Stomach (tissue), 19 donors: ENCODE measurements at places on chromosomes 16 and 17. TPM values are rescaled to one million over a fixed set of nuclear protein-coding genes. Genes with fewer than 3 reads are reported as not detected.

PHOSPHO1 gene
- polyA plus RNA-seq: 0.35 TPM

CHRNE gene
- 0.93 TPM for polyA plus RNA-seq

NRN1L gene
- polyA plus RNA-seq: 2.0 TPM

ADAM11 gene
- polyA plus RNA-seq: 0.35 TPM

PPP1R27 gene
- 0.58 TPM for polyA plus RNA-seq

GRCh38 chr17:16886655-16887322, 85.1 kb downstream of the TNFRSF13B start:
- H3K27me3 ChIP-seq: no peaks in the 10 kb centered on the region
- DNase-seq: no peak
- H3K4me1 ChIP-seq: no peaks in the 10 kb centered on the region

DNA sequence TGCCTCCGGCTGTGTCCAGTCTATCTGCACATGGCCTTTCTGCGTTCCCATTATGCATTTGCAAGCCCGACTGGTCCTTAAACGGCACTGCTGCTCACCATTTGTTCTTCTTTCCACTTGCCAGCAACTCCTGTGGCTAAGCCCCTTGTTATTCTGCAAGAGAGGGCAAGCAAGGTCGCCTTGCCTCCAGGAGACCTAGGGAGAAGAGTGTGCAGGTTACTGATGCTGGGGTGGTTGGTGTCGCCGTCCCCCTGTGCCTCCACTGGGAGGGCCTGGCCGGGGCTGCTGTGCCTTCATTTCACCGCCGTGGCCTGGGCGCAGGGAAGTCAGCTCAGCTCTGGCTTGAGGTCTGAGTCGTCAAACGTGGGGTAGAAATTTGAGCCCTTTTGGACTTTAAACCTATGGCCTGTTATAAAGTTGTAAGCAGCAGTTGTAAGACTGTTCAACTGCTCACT, 12.7 kb downstream of the SLC6A4 start:
- H3K4me3 ChIP-seq: no peak overlapping the region
- H3K36me3 ChIP-seq: no peaks in the 10 kb centered on the region
- peak; percentile 16 for DNase-seq
- H3K4me1 ChIP-seq: no peaks in the 10 kb centered on the region

DNA sequence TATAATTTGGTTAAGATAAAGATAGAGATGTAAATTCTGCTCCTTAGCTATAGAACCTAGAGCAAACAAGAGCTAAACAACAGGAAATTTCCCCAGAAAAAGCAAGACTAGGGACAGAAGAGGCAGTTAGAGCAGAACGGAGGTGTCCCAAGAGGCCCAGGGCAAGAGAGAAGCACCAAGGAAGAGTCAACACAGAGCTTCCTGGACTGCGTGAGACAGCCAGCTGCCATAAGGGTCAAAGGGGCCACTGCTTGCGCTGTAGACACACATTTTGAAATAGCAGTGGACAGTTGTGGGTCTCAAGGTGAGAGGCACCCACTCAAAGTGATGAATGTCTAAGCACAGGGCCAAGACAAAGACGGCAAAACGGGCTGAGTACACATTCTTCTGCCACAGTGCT, 156.6 kb downstream of the PARN start:
- no peak for DNase-seq
- no peak overlapping the region for H3K27ac ChIP-seq
- no peaks in the 10 kb centered on the region for H3K27me3 ChIP-seq
- H3K4me1 ChIP-seq: no peaks in the 10 kb centered on the region
- H3K4me3 ChIP-seq: no peak overlapping the region
- H3K36me3 ChIP-seq: no peaks in the 10 kb centered on the region

GRCh38 chr16:73048292-73049080, 558 bp upstream of the ZFHX3 start:
- DNase-seq: peak; percentile 73
- peaks cover 92% of the 10 kb centered on the region for H3K4me1 ChIP-seq
- no peaks in the 10 kb centered on the region for H3K36me3 ChIP-seq
- H3K27me3 ChIP-seq: no peaks in the 10 kb centered on the region
- peak overlapping the region; percentile 77 for H3K4me3 ChIP-seq

DNA sequence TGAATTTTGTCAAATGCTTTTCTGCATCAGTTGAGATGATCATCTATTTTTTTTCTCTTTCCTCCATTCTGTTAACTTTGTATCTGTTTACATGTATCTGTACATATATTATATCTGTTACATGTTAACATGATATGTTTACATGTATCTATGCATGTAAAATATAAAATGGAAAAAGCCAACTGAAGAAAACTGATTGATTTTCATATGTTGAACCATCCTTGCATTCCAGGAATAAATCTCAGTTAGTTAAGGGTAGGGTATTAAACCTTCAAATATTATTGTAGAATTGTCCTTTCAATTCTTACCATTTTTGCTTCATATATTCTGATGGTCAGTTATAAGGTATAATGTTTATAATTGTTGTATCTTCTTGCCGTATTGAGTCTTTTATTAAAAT, 336.1 kb downstream of the ZFHX3 start:
- no peak overlapping the region for H3K27ac ChIP-seq
- no peaks in the 10 kb centered on the region for H3K36me3 ChIP-seq
- DNase-seq: no peak
- H3K4me1 ChIP-seq: no peaks in the 10 kb centered on the region
- H3K4me3 ChIP-seq: no peak overlapping the region
- no peaks in the 10 kb centered on the region for H3K27me3 ChIP-seq

- H3K4me3 ChIP-seq: no peak overlapping the region
- no peak for DNase-seq
- H3K4me1 ChIP-seq: no peaks in the 10 kb centered on the region
- no peaks in the 10 kb centered on the region for H3K36me3 ChIP-seq
- no peaks in the 10 kb centered on the region for H3K27me3 ChIP-seq
Observed at GRCh38 chr16:48907906-48908634, 298.1 kb upstream of the N4BP1 start.

DNA sequence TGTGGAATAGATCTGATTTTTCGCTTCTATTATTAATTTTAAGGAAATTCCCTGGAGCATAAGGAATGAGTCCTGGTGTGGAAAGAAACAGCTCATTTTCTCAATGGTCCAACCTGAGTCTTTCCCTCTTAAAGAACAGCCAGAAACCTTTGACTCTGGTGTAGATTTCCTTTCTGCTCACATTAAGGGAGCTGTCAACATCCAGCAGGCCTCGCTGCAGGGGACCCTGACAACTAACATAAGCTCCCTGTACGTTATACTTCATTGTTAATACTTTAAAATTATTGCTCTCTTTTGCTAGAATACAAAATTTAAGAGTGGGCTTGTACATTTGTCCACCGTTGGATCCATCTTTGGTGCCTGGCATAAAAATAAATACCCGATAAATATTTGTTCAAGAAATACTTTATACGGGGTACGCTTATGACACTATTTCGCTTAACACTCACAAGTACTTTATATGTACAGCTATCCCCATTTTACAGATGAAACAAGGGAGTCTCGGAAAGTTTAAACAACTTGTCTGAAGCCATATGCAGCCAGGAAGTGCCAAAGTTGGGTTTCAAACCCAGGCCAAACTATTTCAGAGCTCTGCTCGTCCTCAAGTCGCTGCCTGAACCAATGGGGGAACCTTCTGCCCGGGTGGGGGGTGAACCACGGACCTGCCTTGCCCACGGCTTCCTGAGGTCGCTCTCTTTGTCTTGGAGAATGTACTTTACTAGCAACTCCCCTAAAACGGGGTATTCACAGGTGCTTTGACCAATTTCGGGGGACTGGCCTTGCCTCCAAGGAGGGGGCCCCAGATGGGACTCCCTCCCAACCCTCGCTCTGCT, 611 bp downstream of the SMARCE1 start:
- no peak for DNase-seq
- H3K4me3 ChIP-seq: peak overlapping the region; percentile 65
- H3K36me3 ChIP-seq: peaks cover 33% of the 10 kb centered on the region
- H3K27me3 ChIP-seq: no peaks in the 10 kb centered on the region

DNA sequence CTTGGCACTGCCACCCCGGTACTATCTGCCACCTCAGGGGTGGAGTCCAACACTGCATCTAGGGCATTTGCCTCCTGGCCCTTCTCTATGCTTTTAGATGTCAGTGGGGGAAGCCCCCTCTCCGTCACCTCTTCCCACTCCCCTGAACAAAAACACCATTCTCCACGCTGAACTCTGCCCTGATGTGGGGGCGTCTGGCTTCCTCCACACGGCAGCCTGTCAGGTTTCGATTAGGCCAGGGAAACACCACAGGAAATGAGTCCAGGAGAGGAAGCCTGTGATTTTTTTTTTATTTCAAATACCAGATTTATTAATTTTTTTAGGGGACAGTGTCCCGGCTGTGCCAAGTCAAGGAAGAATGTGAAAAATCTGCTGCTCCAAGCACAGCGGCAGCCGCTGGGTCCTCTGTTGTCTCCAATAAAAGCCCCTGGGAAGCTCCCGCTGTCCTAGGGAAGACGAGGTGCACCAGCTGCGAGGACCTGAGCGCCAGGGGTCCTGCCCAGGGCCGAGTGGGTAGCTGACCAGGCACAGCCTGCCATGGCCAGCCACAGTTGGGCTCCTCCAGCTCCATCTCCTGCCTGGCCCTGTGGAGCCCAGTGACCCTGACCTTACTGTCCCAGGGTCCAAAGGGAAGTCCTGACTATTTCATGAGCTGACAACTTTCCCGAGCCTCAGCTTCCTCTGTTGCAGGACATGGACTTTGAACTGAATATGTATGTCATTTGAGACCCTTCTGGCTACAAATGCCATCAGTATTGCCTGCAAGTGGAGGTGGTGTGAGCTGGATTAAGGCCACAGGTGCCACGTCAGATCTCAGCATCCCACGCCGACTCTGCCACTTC, 336.7 kb downstream of the FOXL1 start:
- DNase-seq: peak; percentile 27
- H3K4me1 ChIP-seq: no peaks in the 10 kb centered on the region
- no peak overlapping the region for H3K27ac ChIP-seq
- no peaks in the 10 kb centered on the region for H3K27me3 ChIP-seq

- no peak overlapping the region for H3K27ac ChIP-seq
- H3K4me1 ChIP-seq: no peaks in the 10 kb centered on the region
- H3K36me3 ChIP-seq: no peaks in the 10 kb centered on the region
- no peaks in the 10 kb centered on the region for H3K27me3 ChIP-seq
- H3K4me3 ChIP-seq: no peak overlapping the region
Observed at GRCh38 chr16:49471038-49471727, 97.6 kb downstream of the C16orf78 start.

- no peaks in the 10 kb centered on the region for H3K4me1 ChIP-seq
- H3K27ac ChIP-seq: no peak overlapping the region
- no peaks in the 10 kb centered on the region for H3K27me3 ChIP-seq
- no peak overlapping the region for H3K4me3 ChIP-seq
- peaks cover 83% of the 10 kb centered on the region for H3K36me3 ChIP-seq
Observed at GRCh38 chr17:3030096-3030495, 33.3 kb downstream of the OR1D5 start.

DNA sequence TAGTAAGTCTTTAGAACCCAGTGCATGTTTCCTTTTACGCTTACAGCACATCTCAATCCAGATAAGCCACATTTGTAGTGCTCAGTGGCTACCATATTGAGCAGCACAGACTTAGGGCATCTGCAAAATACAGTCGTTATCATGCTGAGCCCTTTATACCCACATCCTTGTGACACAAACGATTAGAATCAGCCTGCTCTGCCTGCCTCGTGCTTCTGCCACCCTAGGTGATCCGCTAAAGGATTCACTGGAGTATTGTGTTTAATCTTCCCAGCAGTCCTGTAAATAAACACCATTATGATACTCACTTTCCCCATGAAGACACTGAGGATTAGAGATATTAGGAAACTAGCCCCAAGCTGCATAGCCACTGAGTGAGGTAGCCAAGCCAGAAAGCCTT, 51.3 kb upstream of the FA2H start:
- no peak for DNase-seq
- no peaks in the 10 kb centered on the region for H3K4me1 ChIP-seq
- H3K36me3 ChIP-seq: no peaks in the 10 kb centered on the region
- no peak overlapping the region for H3K27ac ChIP-seq

- no peaks in the 10 kb centered on the region for H3K27me3 ChIP-seq
- no peak for DNase-seq
- H3K4me1 ChIP-seq: no peaks in the 10 kb centered on the region
Observed at GRCh38 chr16:22614271-22614947, 103.7 kb downstream of the NPIPB5 start.

- H3K27ac ChIP-seq: no peak overlapping the region
- no peak for DNase-seq
- H3K4me1 ChIP-seq: no peaks in the 10 kb centered on the region
- peaks cover 11% of the 10 kb centered on the region for H3K27me3 ChIP-seq
- no peak overlapping the region for H3K4me3 ChIP-seq
Observed at GRCh38 chr17:74032222-74032621, 171.3 kb upstream of the RPL38 start.

DNA sequence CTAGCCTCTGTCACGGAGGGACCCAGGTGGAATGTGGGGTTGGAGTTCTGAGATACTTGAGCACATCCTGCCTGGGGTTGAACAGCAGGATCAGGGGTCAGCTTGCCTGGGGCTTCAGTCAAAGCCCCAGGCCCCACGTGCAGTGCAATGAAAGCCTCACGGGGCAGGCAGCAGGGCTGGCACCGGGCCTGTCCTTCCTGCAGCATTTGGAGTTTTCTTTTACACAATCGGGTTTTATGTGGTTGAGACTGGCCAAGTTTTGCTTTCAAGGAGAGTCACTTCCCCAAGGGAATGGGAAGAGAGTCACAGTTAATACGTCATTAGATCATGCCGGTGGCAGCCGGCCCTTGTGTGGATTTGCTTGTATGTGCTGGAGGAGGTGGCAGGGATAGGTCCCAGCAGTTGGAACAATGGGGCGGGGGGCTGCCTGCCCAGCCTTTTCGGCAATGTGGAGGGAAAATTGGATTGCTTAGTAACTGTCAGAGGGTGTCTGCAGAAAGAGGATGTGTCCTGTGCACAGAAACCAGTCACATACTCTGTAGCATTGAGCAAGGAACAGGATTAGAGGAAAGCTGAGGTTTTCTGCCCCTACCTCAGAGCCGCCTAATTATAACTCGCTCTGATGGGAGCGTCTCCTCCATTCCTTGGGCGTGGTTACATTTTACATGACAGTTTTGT, 4.5 kb downstream of the RMI2 start:
- no peaks in the 10 kb centered on the region for H3K27me3 ChIP-seq
- no peaks in the 10 kb centered on the region for H3K36me3 ChIP-seq

GRCh38 chr17:73069164-73069770, 23.2 kb downstream of the SLC39A11 start:
- no peaks in the 10 kb centered on the region for H3K27me3 ChIP-seq
- DNase-seq: no peak
- peaks cover 12% of the 10 kb centered on the region for H3K36me3 ChIP-seq
- peaks cover 6% of the 10 kb centered on the region for H3K4me1 ChIP-seq
- no peak overlapping the region for H3K4me3 ChIP-seq

GRCh38 chr17:78250891-78251772, 19.7 kb downstream of the TMEM235 start:
- peak overlapping the region; percentile 28 for H3K4me3 ChIP-seq
- peaks cover 20% of the 10 kb centered on the region for H3K4me1 ChIP-seq
- H3K27me3 ChIP-seq: no peaks in the 10 kb centered on the region
- DNase-seq: peak; percentile 96
- no peak overlapping the region for H3K27ac ChIP-seq
- no peaks in the 10 kb centered on the region for H3K36me3 ChIP-seq

DNA sequence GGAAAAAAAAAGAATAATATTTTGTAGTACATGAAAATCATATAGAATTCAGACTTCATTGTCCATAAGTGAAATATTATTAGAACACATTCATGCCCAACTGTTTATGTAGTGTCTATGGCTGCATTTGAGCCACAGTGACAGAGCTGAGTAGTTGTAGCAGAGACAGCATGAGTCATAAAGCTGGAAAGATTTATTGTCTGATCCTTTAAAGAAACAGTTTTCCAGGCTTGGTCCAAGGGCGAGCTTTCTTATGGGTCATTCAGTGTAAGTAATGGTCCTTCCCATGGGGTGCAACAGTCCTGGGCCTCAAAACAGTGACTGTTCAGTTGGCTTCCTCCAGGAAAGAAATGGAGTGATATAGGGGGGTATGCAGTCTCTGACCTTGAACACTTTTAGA, 260.2 kb downstream of the HS3ST4 start:
- no peak overlapping the region for H3K27ac ChIP-seq
- no peak overlapping the region for H3K4me3 ChIP-seq
- H3K27me3 ChIP-seq: no peaks in the 10 kb centered on the region
- no peaks in the 10 kb centered on the region for H3K36me3 ChIP-seq
- no peak for DNase-seq
- H3K4me1 ChIP-seq: no peaks in the 10 kb centered on the region
